SW 1271 (cell line): ENCODE measurements at places on chromosomes 6 and 20.

GRCh38 chr20:49132995-49133478 is 55.1 kb downstream of the STAU1 start:
- peak; percentile 61 for DNase-seq

GRCh38 chr6:129730477-129731165 is 20.6 kb upstream of the ARHGAP18 start:
- DNase-seq, result peak; percentile 44

- no peak for DNase-seq
These were observed 1.4 kb upstream of the FILIP1 start for GRCh38 chr6:75495011-75495410.

DNA sequence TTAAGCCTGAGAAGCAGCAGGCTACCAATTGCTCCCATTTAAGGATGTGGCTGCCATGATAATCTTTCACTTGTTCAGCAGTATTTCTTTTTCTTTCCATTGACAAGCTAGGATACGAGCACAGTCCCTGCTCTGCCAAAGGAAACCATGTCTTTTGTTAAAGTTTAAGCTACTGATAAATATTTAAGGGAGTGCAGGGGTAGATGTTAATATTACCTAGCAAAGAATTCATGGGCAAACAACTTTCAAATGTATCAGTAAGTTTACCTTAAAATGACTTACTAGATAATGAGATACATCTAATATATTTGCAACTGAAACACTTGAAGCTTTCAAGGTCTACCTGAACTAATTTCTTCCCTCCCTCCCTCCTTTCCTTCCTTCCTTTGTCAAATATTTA is 77.3 kb downstream of the OPN5 start:
- no peak for DNase-seq

GRCh38 chr6:27742833-27743573 is 169.2 kb downstream of the OR2B2 start:
- DNase-seq, result no peak

DNA sequence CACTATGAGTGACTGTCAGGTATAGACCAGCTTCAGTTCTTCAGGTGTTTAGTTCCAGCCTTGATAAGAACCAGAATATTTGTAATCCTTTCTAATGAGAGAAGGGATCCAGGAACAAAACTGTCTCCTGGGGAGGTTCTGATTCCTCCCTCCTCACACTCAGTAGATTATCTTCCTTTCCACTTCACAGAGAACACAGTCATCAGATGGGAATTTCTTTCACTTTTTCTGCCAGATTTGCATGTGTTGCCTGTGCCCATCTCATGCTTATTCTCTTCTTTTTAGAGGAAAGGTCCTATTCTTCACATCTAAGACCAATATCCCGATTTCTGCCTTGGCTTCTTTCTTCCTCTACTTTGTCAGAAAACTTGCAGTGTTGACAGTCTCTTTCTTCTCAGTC is 50.8 kb downstream of the CD109 start:
- no peak for DNase-seq

GRCh38 chr6:154991207-154991606 is 3.9 kb upstream of the TIAM2 start:
- no peak for DNase-seq

GRCh38 chr6:125989631-125990030 is 3.3 kb downstream of the TRMT11 start:
- no peak for DNase-seq

DNA sequence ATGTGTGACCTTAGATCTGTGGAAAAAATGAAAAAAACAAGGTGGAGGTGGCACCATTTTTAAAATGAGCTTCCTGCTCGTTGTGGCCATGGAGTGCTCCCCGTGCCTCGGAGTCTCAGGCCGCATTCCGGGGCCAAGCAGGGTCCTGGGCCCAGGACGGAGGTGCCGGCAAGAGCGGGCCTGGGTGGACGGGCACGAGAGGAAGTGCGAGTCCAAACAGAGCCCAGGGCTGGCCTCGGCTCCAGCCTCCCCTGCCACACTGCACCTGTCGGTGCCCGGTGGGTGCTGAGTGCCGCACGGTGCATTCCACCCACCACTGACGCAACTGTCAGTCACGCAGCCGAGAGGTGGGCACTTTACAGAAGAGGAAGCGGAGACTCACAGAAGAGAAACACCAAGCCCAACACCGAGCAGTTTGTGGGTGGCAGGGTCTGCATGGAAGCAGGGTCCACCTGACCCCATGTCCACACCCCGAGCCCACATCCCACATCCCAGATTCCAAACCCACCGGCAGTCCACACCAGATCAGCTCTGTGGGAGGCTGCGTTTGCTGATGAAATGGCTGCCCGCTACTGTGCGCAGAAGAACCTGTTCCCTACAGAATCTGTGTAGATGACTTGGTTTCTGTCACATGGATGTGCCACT is 97.7 kb downstream of the PSMB1 start:
- no peak for DNase-seq

- DNase-seq, result no peak
These were observed 263.0 kb downstream of the FOXC1 start for GRCh38 chr6:1872649-1873131.

- no peak for DNase-seq
These were observed 52.5 kb downstream of the MAN1A1 start for GRCh38 chr6:119297049-119297448.

DNA sequence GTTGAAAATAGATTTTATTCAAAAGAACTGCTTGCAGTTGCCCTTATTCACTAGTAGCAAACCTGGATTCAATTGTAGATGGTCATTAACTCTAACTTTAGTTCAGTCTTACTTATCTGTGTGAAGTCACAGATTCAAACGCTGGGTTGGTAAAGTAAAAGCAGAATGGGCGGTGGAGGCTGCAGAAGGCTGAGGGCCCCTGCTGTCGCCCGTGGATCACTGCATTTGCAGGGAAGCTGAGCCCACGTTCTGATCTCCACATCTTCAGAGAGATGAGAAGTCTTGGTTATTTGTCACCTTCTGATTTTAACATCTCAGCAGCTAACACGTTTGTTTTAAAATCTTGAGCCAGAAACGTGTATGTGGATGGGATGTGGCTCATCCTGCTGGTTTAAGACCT is 75.1 kb downstream of the SNX9 start:
- DNase-seq, result no peak

DNA sequence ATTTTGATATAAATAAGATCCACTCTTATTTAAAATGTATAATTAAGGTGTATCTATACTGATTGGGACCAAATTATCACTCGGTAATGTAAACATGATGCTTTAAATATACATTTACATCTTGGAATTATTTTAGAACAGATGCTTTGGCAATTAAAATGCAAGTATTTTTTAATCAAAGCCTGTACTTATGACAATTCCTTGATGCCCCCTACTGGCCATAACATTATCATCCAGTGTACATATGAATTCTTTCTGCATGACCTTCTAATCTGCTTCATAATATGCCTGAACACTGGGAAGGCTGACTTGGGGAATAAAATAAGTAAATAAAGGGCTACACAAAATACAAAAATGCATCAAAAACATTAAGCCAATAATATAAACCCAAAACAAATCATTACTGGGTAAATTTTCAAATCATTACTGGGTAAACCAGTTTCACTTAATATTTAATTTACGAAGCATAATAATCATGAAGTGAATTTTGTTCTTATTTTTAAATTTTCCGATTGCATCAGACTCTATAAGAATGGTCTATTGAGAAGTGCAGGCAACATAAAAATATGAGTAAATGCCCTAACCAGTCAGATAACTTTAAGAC is 65.1 kb downstream of the CGA start:
- DNase-seq, result peak; percentile 66

DNA sequence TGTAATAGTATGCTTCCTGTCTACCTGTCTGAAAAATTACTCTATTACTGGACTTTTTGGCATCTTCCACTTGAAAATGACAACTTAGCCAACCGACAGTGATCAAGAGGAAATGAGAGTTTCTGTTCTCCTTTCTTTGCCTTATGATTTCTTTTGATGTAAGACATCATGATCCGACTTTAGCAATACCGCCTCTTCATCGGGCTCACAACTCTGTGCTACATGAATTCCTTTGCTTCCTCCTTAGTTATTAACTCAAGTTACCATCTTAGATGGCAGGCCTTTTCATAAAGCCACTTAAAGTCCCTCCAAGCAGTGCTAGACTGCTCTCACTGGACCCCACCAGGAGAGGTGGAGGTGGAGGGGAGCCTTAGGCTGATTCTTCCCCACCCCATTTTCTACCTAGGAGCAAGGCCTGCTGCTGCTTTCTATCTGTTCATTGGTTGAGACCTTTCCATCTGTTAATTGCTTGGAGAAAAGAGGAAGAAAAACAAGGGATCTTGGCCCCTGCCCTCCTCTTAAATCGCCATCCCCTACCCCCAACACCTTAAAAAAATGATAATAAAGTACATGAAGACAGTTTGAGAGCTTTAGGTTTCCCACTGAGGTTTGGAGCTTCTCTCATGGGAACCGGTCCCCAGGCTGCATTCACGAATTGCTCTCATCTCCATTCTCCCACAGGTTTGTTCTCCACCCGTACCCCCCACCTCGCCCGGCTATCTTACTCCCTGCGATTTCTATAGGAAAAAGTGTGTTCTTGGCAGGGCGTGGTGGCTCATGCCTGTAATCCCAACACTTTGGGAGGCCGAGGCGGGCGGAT is 21.6 kb upstream of the MCM3 start:
- no peak for DNase-seq

DNA sequence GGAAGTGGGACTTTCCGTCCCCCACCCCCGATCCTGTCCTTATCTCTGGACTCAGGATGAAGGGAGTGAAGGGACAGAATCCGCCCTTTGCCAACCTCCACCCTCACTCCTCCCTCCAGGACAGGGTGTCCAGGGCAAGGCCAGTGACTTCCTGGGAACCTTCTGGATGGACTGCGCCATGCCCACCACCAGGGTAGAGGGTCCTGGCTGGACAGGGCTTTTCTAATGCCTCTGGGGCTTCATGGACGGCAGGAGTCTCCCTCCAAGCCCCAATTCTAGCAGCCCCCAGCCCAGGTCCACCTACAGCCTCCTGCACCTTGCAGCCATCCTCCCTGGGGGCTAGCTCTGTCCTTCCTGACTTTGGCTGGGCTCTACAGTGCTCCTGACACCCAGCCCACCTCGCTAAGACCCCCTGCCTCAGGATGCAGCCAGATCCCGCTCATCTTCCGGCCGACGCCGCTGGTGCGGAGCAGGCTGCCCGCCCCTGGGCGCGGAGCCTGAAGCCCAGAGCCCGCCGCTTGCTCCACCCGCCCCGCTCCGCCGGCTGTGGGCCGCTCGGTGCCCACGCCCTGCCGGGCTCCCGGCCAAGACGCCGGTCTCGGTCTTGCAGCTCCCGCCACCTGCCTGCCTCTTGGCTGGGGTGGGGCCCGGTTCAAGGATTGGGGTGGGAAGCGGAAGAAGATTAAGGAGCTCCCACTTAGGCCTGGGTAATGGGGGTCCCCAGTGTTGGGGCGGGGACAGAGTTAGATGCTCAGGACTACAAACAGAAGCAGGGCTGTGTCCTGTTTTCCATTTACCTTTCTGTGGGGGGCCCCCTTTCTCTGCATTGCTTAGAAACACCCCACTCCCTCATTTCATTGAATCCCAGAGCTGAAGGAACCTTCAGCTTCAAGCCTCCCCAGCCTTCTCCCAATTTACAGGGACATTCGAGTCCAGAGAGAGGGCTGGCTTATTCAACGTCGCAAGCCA is 72.8 kb downstream of the MDGA1 start:
- no peak for DNase-seq

DNA sequence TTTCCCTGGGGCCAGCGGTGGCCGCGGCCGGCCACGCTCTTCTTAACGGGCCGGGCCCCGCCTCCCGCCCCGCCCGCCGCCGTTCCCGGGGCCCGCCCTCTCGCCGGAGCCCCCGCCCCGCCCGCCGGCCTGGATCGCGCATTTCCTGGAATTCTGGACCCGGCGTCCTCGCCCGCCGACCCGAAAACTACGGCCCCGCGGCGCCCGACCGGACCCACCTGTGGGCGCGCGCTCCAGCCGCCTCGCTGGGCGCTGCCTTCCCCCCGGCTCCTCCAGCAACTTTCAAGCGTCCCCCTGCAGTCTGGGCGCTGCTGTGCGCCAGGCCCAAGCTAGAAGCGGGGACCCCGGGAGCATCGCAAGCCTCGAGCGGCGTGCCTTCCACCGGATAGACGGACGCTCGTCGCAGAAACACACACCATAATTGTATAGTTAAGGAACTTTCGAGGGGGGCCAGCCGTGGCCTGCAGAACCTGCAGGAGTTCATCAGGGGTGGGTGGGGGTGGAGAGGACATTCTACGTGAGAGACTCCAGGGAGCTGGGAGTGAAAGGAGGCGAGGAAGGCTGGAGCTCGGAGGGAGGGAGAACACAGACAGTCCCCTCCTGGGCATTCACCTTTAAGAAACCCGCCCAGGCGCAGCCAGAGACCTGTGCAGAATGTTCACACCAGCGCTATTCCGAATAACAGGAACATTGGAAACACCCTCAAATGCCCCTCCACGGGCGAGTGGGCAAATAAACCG is at the start of gene ADA:
ADA (minus strand) TSS at position 16 of the 740 bp plus-strand sequence. CDS start 92 bp downstream, outside the sequence.
- DNase-seq, result no peak

GRCh38 chr6:104325341-104326172 is 534.2 kb downstream of the HACE1 start:
- no peak for DNase-seq

- DNase-seq, result no peak
These were observed 99.5 kb downstream of the MAFB start for GRCh38 chr20:40589581-40589980.

GRCh38 chr20:17524560-17524959 is 6.6 kb downstream of the BFSP1 start:
- DNase-seq, result no peak

DNA sequence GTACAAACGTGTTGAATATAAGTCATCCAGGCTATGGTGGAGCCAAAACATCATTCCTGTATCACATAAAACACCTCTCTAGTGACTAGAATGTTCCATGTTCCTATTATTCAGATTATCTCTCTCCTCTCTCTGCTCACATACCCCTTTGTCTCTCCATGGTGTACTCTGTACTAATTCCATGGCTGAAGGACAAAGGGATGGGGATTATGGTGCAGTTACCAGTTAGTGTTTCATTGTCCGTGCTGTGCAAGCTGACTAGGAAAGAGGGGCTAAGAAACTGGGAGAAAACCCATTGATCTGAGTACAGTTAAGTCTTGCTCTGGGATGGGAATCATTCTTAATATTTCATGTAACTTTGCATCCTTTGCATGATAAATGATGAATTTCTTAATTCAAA is 397.4 kb upstream of the NOX3 start:
- no peak for DNase-seq

GRCh38 chr20:62476056-62476838 is 452 bp upstream of the GATA5 start:
- DNase-seq, result no peak

GRCh38 chr6:84046755-84047154 is 13.2 kb downstream of the MRAP2 start:
- no peak for DNase-seq

DNA sequence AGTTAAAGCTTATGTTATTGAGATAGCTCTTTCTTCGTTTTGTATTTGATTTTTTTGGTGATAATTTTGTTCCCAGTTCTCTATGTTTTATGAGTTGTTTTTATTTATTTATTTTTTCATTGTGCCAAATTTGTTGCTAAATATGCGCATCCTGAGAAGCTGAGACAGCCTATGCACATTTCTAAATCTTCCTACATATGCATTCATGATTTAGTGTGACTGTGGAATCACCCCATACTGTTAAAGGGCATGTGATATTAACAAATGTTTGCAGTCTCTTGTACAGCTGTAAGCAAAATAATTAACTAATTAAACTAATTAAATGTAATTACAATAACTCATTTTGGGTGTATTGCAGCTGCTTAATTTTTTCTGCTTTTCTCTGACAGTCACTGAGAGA is 10.4 kb downstream of the TFAP2B start:
- no peak for DNase-seq
